ENCODE measurements at places on chromosomes 4 and X.

- DNase-seq: no peak
Observed at GRCh38 chrX:17369309-17369708, 5.7 kb upstream of the NHS start.

DNA sequence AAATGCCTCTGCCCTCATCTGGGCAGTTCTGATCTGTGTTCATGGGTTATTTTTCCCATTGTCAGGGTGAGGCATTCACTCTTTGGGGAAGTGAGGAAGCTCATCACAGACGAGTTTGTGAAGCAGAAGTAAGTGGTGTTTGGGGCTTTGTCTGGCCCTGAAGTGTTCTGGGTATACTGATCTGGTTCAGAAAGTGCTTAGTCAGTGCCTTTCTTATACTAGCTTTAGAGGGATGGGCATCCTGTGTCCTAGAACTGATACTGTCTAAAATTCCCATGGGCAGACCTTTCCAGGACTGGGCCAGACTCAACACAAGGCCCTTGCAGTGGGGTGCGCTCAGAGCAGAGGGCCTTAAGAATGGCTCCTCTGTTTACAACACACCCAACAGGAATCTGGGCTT lies 6.4 kb downstream of the TRO start:
- no peak for DNase-seq

GRCh38 chrX:86579777-86580176 lies 431.5 kb downstream of the DACH2 start:
- DNase-seq: no peak

- DNase-seq: no peak
Observed at GRCh38 chr4:124717101-124717500, 4.6 kb upstream of the ANKRD50 start.

DNA sequence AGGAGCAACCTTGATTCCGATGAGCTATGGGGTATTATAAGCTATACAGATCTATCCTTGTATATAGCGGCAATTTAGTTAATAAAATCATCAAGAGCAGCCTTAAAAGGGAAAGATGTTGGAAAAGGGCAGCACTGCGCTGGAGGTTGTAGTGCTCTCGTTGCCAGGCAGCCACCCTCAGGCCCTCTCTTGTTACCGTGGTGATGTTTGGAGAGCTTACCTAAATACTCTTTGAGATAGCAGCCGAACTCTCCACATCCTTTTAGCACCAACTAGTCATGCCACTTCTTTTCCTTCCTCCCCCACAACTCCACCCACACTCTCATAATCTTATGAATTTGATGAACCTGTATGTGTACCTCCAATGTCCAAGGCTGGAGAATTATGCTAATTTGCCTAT lies 3.8 kb upstream of the RADX start:
- DNase-seq: no peak

GRCh38 chrX:71994601-71995000 lies 84.0 kb downstream of the NHSL2 start:
- no peak for DNase-seq

- DNase-seq: no peak
Observed at GRCh38 chr4:74522251-74522991, 77.5 kb downstream of the AREG start.

GRCh38 chrX:66015900-66016689 lies 23.8 kb downstream of the VSIG4 start:
- DNase-seq: no peak

DNA sequence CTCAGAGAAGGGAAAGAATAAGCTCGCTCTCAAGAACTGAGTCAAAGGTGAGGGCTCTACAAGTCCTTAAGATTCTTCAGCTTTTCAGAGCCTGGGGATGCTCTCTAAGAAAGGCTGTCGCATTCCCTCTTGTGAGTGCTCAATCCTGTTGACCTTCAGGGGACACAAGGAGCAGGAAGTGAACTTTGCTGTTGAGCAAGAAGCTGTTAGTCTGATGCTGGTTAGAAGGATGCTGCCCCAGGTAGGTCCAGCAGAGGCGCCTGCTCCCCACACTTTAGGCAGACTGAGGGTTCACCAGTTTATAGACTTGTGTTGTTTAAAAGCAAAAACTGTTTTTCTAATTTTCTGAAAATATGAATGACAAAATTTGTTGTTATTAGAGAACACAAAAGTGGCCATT lies 125.4 kb upstream of the SPOCK3 start:
- DNase-seq: no peak

GRCh38 chr4:53199356-53199755 lies 166.5 kb downstream of the SCFD2 start:
- no peak for DNase-seq

DNA sequence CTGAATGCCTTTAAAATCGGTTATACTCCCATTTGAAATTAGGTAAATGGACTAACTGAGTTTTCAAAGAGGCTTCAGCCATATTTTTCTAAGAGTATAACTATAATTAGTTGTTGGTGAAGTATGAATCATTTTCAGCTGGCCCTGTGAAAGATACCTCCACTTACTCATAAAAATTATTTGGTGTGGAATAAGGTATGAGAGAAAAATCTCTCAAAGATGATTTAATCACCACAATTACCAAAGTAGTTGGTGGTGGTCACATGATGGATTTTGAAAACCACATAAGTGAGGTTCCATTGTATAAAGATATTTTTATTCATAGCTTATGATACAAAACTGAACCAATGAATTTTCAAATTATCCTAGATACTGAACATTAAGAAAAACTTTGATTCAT lies 9.0 kb upstream of the KLHL2 start:
- DNase-seq: no peak

DNA sequence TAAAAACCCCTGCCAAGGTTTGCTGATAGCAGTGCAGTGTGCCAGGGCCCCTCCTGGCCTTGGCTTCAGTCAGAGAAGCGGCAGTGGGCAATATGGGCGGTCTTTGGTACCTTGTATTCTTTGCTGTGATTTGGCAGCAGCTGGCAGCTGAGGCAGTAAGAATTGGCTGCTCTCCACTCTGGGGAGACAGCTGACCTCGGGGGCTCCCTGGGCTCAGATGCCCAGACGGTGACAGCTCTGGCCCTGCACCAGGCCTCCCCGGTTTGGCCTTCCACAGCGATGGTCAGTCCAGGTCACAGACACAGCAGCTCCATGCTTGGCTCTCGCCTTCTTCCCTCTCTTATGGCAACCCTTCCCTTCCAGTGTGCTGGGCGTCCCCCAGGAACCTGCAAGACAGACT lies 330.9 kb downstream of the BCOR start:
- no peak for DNase-seq

GRCh38 chrX:138298268-138298667 lies 413.2 kb downstream of the FGF13 start:
- DNase-seq: no peak

- DNase-seq: no peak
Observed at GRCh38 chrX:66863721-66864120, 224.8 kb upstream of the EDA2R start.

- no peak for DNase-seq
Observed at GRCh38 chr4:73891739-73892405, 22.7 kb downstream of the CXCL1 start.

DNA sequence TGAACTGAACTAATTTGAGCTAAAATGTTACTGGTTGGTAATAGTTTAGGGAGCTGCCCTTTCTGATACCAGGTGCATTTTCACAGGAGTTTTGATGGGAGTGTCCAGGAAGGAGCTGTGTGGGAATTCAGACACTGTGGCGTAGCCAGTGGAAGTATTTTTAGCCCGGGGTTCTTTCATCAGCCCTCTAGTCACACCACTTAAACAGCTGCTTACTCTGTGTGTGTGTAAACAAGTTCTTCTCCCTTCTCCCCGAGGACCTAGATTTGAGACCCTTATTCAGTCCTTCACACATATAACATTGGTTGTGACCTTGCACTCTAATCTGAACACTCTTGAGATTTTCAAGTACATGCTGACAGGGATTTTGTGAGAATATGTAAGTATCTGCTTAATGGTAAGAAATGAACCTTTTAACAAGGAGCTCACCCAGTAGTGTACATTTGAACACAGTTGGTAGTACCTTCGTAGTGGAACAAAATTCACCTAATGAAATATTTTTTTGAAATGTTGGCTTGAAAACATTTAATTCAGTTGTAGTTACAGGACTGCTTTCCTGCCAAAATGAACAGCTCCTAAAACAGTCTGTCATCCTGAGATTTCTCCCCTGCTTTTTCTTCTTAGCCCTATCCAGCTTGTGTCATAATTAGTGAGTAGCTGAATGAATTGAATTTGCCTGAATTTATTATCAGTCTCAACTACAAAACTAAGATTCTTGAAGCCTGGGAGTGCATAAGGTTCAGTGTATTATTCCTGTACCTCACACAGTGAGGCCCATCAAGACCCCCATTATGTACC lies 61.8 kb downstream of the BMPR1B start:
- DNase-seq: no peak

- no peak for DNase-seq
Observed at GRCh38 chr4:21011106-21011505, 310.8 kb downstream of the PACRGL start.

DNA sequence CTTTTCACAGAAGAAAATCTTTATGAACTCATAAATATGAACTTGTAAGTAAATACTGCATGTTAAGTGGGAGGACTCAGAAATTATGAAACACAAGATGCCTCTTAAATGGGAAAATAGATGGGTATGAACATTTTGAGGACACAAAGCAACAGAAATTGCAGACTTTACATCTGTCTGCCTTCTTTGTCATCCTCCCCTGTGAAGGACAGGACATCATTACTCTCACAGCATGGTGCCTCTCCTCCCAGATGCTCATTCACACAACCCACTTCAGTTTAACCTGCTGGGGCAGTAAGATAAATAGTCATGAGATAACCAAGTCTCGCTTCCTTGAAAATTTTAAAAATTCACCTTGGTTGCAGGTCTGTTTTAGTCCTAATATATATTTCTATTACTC lies 144.5 kb downstream of the APBB2 start:
- no peak for DNase-seq

- DNase-seq: no peak
Observed at GRCh38 chr4:189809241-189809735, 131.4 kb upstream of the FRG1 start.

GRCh38 chr4:173398779-173399415 lies at the start of gene SCRG1:
SCRG1 (minus strand) TSS chr4:173399116; CDS start chr4:173391414, 7,702 bp downstream.
- DNase-seq: no peak

GRCh38 chrX:33333271-33333670 lies 121.9 kb upstream of the DMD start:
- no peak for DNase-seq

DNA sequence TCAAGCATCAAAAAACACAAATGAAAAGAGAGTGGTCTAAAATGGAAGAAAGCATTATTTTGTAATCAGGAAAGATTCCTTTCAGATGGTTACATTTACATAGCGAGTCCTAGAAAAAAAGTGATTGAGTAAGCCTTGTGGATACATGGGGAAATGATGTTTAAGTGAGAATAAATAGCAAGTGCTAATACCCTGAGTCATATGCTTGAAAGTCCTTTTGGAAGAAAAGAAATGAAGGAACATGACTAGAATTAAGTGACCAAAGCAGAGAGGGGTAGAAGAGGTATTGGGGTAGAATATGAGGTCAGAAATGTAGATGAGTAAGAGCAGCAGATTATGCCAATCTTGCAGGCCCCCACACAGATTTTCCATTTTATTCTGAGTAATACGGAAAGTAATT lies 814.8 kb upstream of the GRID2 start:
- DNase-seq: no peak

DNA sequence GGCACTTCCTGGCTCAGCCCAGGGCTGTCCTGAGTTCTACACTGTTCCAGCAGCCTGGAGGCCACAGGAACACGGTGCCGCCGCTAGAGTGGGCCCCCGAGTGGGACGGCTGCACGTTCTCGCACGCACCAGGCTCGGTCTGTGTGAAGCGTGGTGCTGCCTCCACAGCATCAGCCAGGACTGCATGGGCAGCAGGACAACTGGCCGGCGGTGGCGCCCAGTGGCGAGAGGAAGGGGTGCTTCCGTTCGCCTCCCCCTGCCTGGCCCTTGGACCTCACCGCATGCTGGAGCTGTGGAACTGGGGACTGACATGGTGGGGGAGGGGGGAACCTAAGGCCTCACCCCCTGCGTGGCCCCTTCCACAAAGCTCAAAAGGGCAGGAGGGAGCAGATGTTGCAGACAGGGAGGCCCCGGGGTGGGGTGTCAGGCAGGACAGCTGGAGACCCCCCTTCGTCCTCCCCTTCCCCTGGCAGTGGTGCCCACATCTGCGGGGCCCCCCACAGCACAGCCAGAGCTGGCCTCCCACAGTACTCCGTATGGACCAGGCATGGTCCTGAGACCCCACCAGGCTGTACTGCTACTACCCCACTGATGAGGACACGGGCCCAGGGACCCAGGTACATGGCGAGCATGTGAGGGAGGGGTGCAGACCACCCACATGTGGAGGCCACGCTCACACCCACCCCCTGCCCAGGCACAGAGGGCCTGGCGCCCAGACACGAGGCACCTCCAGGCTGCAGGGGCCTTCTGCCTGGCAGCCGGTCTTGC lies 58.5 kb downstream of the ACOX3 start:
- DNase-seq: peak; percentile 37

DNA sequence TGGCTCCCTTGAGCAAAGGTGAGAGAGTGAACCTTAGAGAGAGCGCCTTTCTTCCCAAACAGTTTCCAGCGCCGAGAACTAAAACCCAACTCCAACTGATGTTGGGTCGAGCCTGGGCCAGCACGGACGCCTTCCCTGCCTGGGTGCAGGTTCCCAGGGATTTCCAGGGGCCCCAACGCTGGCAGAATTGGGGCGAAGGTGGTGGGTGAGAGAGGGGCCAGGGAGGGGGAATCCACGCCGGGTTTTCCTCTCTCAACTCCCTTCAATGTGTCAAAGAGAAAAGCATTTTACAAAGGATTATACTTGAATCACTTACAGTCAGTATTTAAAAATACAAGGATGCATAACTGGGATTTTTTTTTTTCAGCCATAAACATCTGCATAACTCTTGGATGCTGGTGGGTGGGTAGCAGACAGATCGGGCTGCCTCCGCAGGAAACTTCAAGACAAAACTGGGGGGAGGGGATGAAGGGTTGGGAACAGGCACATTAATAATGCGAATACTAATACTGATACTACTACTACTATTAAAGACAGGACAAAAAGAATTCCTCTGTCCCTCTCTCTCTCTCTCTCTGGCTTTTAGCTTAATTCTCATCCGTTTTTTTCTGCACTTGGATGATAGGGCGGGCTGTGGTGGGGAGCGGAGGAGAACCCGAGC lies 1.3 kb upstream of the ARX start:
- DNase-seq: no peak

DNA sequence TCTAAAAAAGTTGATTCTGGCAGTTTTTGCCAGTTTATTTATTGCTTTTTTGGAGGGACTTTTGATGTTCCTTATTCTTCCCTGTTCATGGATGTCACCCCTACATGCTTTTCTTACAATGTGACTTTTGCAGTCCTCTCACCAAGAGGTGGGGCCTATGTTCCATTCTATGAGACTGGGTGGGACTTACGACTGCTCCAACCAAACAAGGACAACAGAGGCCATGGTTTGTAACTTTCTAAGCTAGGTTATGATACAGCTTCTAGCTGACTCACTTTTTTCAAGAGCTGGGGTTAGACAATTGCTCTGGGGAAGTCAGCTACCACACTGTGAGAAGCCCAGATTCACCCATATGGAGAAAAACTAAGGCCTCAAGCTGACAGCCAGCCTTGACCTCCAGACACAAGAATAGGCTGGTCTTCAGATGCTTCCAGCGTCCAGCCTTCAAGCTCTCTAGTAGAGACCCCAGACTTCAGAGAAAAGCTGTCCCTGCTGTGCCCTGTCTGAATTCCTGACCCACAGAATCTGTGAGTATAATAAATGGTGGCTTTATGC lies 39.5 kb downstream of the ENOPH1 start:
- DNase-seq: no peak

Measured in ovary (tissue), 10 donors.